ENCODE measurements at places on chromosomes 7 and 10.

DNA sequence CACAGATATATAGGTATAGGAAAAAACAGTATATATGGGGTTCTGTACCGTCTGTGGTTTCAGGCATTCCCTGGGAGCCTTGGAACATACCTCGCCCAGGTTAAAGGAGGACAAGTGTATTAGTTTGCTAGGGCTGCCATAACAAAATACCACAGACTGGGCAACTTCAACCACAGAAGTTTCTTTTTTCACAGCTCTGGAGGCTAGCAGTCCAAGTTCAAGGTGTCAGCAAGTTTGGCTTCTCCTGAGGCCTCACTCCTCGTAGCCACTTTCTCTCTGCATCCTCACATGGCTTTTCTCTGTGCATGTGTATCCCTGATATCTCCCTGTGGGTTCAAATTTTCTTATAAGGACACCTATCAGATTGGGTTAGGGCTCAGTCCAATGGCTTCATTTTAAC, 189.1 kb downstream of the DNAH11 start:
- DNase-seq, result no peak
- no peaks in the 10 kb centered on the region for H3K36me3 ChIP-seq
- H3K27me3 ChIP-seq, result no peaks in the 10 kb centered on the region
- no peak overlapping the region for H3K4me3 ChIP-seq

GRCh38 chr7:49333180-49333881, 409.0 kb downstream of the CDC14C start:
- no peak for DNase-seq
- no peaks in the 10 kb centered on the region for H3K4me1 ChIP-seq
- no peaks in the 10 kb centered on the region for H3K27me3 ChIP-seq
- H3K36me3 ChIP-seq, result no peaks in the 10 kb centered on the region

DNA sequence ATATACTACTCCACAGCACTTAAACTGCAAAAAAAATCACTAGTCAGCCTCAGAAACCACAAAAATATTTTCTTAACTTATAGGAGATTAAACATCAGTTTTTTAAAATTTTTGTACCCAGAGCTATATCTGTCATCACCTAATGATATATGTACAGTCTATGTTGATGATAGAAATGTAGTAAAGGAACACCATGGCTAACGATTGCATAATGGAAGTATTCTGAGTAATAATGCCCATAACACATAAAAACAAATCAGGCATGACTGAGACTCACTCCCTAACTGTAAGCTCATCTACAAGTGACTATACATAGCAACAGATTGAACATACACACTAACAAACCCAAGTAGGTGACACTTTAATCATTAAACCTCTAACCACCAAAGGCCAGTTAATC, 51.3 kb downstream of the TSPAN12 start:
- H3K27me3 ChIP-seq, result no peaks in the 10 kb centered on the region
- H3K4me3 ChIP-seq, result no peak overlapping the region
- no peak for DNase-seq
- no peaks in the 10 kb centered on the region for H3K4me1 ChIP-seq

- H3K27me3 ChIP-seq, result peaks cover 3% of the 10 kb centered on the region
- no peak for DNase-seq
- H3K4me1 ChIP-seq, result no peaks in the 10 kb centered on the region
- peaks cover 14% of the 10 kb centered on the region for H3K36me3 ChIP-seq
Measured at GRCh38 chr7:102072636-102073209, 213.9 kb upstream of the SH2B2 start.

- H3K36me3 ChIP-seq, result no peaks in the 10 kb centered on the region
- H3K4me1 ChIP-seq, result no peaks in the 10 kb centered on the region
- H3K4me3 ChIP-seq, result no peak overlapping the region
- peaks cover 5% of the 10 kb centered on the region for H3K27me3 ChIP-seq
- DNase-seq, result peak; percentile 7
- H3K27ac ChIP-seq, result no peak overlapping the region
Measured at GRCh38 chr10:86290933-86291615, 75.5 kb downstream of the GRID1 start.

GRCh38 chr10:79394664-79395063, 47.4 kb downstream of the PPIF start:
- no peaks in the 10 kb centered on the region for H3K36me3 ChIP-seq
- peak; percentile 8 for DNase-seq

All from glutamatergic neuron (in vitro differentiated cells).